ENCODE measurements at places on chromosomes 16 and 17.

GRCh38 chr16:58280846-58281301, 14.0 kb downstream of the PRSS54 start:
- peak; percentile 43 for DNase-seq

GRCh38 chr16:72898216-72898825, 149.6 kb downstream of the ZFHX3 start:
- no peak for DNase-seq

DNA sequence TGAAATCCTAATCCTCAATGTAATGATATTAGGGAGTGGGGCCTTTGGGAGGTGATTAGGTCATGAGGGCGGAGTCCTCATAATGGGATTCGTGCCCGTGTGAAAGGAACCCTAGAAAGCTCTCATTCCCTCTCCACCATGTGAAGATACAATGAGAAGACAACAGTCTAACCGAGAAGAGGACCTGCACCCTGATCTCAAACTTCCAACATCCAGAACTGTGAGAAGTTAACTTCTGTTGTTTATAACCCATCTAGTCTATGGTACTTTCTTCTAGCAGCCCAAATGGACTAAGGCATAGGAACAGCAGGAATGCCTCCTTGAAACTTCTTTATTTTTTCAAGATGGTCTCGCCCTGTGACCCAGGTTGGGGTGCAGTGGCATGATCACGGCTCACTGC, 24.7 kb downstream of the WSB1 start:
- DNase-seq = no peak

DNA sequence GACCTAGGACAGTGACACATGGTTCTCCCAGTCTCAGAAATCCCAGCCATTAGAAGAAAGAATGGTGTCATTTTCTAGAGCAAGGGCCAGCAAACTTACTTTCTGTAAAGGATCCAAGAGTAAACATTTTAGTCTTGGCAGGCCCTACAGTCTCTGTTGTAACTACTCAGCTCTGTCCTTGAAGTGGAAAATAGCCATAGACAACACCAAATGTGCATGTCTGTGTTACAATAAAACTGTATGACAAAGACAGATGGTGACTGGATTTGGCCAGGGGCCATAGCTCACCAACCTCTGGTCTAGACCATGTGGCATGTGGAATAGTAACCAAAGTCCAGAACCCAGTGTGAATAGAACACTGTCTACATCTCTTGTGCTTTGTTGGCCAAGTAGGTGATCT, 286.5 kb downstream of the HS3ST4 start:
- DNase-seq = no peak

DNA sequence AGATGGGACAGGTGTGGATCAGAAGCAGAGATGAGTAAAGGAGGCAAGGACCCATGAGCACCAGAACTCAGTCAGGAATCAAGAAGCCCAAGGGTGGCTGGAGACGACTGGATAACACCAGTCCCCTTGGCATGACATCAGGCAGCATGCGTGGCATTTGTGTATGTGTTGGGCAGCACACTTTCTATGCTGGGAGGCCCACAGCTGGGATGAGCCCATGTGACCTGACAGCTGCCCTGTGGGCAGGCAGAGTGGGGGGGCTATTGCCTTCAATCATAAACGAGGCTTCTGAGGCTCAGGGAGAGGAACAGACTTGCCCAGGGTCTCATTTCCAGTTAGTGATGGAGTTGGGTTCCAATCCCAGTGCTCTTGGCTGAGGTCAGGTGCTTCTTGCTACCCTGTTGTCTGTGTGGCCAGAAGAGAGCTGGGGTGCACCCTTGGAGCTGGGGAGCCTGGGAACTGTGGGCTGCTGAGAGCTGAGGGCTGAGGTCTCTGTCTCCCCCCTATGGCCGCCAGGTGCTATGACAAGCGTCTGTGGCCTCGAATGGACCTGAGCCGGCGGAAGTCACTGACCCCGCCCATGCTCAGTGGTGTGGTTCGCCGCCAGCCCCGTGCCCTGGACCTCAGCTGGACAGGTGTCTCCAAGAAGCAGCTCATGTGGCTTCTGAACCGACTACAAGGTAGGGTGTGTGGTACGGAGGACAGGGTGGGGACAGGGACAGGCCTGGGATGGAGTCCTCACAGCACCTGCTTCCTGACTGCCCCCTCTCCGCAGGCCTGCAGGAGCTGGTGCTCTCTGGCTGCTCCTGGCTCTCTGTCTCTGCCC, 7.1 kb upstream of the ORAI3 start:
- peak; percentile 79 for DNase-seq

- DNase-seq = no peak
Measured at GRCh38 chr17:44928136-44928535, 12.8 kb upstream of the GFAP start.

DNA sequence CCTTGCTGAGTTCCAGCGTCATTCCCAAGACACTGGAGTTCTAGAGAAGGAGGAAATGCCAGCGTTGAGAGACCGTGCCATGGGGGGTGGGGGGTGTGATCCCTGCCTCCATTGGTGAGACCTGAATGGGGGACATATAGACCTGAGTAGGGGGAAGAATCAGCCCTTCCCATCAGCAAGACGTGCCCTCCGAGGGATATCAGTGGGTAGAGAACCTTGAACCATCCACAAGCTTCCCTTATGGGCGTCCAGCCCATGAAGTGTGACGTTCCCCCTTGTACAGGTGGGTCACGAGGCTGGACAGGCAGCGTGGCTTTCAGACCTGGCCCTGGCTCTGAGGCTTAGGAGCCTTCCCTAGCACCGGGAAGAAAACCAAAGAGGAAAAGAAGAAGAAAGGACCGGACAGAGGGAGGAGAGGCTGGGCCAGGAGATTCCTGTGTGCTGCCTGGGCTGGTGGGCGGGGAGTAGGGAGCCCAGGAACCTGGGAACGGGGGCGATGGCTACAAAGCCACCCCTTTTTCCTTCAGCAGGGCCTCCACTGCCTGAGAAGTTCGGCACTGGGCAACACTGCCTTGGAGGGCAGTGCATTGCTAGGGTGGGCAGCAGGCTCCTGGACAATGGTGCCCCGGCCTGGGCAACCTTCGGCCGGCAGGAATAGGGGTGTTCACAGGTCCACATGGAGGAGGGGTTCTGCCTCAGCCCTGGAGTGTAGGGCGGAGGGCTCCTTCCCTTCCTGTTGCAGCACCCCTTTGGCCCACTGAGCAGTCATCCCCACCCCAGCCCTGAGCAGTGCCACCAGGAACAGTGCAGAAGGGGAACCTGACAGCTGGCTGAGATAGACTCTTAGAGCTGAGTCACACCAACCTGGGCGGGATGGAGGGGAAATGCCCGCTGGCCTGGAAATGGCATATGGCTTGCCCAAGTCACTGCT, 7.2 kb downstream of the RAB11FIP4 start:
- DNase-seq = no peak

DNA sequence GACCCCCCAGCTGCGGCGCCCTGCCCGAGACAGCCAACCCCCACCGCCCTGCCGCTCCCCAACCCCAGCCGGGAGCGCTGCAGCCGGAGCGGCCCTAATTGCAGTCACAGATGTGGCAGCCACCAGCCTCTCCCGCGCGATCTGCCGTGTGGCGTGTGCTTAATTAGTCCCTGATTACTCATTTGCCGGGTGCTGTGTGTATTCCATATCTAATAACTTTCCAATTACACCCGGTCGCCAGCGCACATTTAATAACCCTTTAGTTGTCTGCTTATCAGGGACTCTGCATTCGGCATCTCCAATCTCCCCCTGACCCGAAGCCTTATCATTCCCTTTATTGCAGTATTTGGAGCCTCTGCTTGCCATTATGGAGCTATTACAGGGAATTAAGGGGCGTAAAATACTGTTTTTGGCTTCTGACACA, 236.7 kb upstream of the CIBAR2 start:
- no peak for DNase-seq

GRCh38 chr16:19939553-19939952, 54.9 kb upstream of the GPRC5B start:
- DNase-seq = no peak

GRCh38 chr16:77816293-77816692, 27.9 kb downstream of the VAT1L start:
- DNase-seq = no peak

DNA sequence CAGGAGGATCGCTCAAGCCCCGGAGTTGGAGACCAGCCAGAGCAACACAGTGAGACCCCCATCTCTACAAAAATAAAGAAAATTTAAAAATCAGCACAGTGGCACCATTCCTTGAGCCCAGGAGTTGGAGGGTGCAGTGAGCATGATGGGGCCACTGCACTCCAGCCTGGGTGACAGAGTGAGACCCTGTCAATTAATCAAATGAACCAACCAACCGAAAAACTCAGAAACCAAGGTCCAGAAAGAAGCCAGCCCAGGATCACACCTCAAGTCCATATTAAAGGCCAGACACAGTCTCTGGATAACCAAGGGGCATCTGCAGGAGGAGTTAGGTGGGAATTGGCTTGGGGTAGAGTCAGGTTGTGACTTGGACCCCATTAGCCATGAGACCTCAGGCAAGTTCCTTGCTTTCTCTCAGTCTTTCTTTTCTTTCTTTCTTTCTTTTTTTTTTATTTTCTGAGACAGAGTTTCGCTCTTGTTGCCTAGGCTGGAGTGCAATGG, 2.4 kb downstream of the HSD17B1 start:
- DNase-seq = no peak

DNA sequence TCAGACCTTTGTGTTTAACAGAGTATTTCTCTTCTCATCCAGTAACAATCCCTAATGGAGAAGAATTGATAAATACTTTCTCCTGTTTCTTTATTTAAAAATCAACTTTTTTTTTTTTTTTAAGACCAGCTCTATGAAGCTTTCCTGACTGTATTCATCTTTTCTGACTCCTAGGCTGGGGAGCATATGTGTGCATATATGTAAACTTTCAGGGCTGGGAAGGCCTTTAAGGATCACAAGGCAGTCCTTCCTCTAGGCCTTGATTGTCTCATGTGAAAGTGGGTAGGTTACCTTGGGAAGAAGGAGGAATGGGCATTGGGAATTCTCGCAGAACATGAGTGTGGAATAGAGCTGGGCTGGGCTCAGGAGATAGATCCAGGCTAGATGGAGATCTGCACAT, 292.9 kb upstream of the SALL1 start:
- no peak for DNase-seq

DNA sequence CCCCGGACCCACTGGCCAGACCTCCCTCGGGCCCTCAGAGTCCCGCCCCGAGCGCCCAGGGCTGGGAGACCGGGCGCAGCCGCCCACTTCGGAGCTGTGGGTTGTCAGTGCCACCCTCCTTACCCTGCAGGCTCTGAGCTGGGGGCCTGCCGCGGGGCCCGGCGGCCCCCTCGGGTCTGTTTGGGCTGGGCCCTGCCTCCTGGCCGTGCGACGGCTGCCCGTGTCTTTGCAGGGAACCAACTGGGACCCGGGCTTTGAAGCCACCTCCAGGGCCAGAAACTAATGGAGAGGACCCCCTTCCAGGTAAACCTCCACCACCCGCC, 443 bp downstream of the TEDC2 start:
- DNase-seq = no peak

GRCh38 chr17:67174190-67174589, 70.8 kb downstream of the HELZ start:
- no peak for DNase-seq

- DNase-seq = no peak
Measured at GRCh38 chr16:83109490-83110125, 482.8 kb downstream of the CDH13 start.

- DNase-seq = no peak
Measured at GRCh38 chr17:10013365-10014112, 108.5 kb upstream of the RCVRN start.

Measured in HTR-8/SVneo (cell line).